ENCODE measurements at places on chromosomes 12 and 14.

DNA sequence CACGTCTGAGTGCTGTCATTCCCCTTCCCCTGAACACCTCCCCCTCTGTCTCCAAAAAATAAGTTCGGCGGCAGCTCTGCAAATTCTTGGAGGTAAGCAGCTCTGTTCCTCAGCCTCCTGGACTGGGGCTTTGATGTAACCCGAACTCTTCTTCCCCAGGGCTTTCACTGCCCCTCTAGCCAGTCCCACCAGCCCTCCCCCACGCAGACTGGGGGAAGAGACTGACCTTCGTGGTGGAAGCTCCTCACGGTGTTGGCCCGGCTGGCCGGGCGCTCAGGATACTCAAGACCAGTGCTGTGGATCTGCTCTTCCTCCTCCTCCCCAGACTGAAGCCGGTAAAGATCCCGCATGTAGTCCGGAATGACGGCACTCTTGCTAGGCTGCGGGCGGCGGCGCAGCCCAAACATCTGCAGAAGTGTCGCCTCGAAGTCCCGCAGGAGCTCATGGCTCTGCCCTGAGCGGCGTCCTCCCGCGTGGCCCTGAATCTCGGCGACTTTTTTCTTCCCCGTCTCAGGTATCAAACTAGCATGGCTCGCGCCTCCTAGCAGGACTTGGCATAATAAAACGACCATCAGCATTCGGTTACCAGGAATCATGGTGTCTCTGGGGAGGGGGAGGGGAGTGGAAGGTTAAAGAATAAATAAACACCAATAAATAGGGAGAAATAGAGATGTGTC is 4.9 kb downstream of the BMP4 start:
- no peak overlapping the region for H3K27ac ChIP-seq
- H3K27me3 ChIP-seq = peaks cover 85% of the 10 kb centered on the region
- H3K36me3 ChIP-seq = peaks cover 2% of the 10 kb centered on the region
- no peak for DNase-seq

DNA sequence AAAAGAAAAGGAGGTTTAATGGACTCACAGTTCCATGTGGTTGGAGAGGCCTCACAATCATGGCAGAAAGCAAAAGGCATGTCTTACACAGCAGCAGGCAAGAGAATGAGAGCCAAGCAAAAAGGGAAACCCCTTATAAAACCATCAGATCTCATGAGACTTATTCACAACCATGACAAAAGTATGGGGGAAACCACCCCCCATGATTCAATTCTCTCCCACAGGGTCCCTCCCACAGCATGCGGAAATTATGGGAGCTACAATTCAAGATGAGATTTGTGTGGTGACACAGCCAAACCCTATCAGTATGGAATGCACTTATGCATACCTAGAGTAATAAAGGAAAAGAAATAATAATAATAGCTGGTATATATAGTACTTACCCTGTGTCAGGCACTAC is 4.5 kb upstream of the GLIPR1 start:
- H3K27ac ChIP-seq = no peak overlapping the region
- H3K27me3 ChIP-seq = no peaks in the 10 kb centered on the region
- DNase-seq = no peak
- H3K36me3 ChIP-seq = no peaks in the 10 kb centered on the region
- peaks cover 61% of the 10 kb centered on the region for H3K4me1 ChIP-seq

GRCh38 chr12:33125755-33126154 is 229.2 kb upstream of the PKP2 start:
- H3K36me3 ChIP-seq = no peaks in the 10 kb centered on the region
- no peak for DNase-seq
- H3K4me1 ChIP-seq = no peaks in the 10 kb centered on the region
- H3K4me3 ChIP-seq = no peak overlapping the region
- no peaks in the 10 kb centered on the region for H3K27me3 ChIP-seq

DNA sequence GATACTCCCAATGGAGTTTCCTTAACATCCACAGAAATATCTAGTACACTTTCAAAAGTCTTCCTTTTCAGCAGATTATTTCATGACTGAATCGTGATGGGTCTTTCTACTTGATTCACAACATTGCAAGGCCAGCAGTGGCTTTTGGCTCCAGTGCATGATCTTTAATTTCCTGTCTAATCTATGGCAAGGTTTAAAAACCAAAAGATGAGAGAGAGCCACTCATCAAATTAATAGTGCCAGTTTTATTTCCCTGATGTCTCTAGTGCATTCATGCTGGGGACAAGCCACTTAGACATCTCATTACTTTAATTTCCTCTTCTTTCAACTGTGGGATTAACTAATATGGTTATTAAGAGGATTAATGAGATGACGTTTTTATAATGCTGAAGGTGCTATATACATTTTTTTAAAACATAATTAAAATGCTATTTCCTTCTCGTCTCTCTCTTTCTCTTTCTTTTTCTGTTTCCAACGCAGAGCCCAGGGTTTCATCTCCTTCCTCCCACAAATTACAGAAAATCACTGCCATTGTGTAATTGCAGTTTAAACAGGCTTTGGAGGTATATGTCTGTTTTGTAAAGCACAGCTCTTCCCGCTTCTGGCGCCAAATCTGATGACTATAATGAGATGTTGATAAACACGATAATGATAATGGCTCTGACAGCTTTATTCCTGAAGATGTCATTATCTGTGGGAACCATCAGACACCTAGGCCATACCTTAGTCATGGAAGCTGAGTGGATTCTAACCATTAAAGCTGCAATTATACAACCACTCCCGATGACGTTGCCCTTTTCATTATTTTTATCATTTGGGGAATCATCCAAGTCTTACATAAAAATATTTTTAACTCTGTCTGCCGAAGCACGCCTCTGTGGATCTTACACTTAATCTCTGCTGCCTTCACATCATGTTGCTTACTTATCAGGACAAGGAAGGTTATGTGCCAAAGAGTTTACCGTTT is 103.1 kb upstream of the PPM1H start:
- H3K27ac ChIP-seq = no peak overlapping the region
- H3K36me3 ChIP-seq = no peaks in the 10 kb centered on the region
- H3K27me3 ChIP-seq = no peaks in the 10 kb centered on the region
- no peak overlapping the region for H3K4me3 ChIP-seq
- DNase-seq = no peak

- H3K27me3 ChIP-seq = peaks cover 14% of the 10 kb centered on the region
- H3K27ac ChIP-seq = peak overlapping the region; percentile 20
These were observed 2.8 kb downstream of the NUDT14 start for GRCh38 chr14:105178069-105178867.

GRCh38 chr12:12349711-12350665 is at the start of gene MANSC1:
MANSC1 (minus strand) TSS chr12:12350242; CDS start chr12:12343314, 6,928 bp downstream.
- peak within 1 kb of the TSS; percentile 76 for H3K4me3 ChIP-seq
- peak; percentile 28 for DNase-seq
- H3K27ac ChIP-seq = peak within 1 kb of the TSS; percentile 37
- H3K4me1 ChIP-seq = peaks cover 3% of the 10 kb centered on the region
- no peaks in the 10 kb centered on the region for H3K36me3 ChIP-seq

- H3K27ac ChIP-seq = no peak overlapping the region
- peak overlapping the region; percentile 43 for H3K4me3 ChIP-seq
- DNase-seq = no peak
- H3K36me3 ChIP-seq = peaks cover 24% of the 10 kb centered on the region
- no peaks in the 10 kb centered on the region for H3K27me3 ChIP-seq
These were observed 13.2 kb downstream of the SETD3 start for GRCh38 chr14:99467336-99468078.

DNA sequence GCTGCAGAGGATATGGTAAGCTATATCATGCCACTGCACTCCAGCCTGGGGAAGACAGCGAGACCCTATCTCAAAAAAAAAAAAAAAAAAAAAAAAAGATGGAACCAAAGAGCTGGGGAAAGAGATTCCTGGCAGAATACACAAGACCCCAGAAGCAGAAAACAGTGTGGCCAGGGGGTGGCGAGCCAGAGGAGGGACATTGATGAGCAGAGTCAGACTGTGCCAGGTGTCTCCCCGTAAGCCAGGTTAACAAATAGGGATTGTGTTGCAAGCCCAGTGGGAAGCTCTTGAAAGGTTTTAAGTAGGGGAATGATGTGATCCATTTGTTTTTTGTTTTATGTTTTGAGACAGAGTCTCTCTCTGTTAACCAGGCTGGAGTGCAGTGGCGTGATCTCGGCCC is 56.1 kb downstream of the FIGNL2 start:
- DNase-seq = no peak
- H3K4me1 ChIP-seq = no peaks in the 10 kb centered on the region
- H3K27ac ChIP-seq = no peak overlapping the region
- no peak overlapping the region for H3K4me3 ChIP-seq
- H3K27me3 ChIP-seq = no peaks in the 10 kb centered on the region

DNA sequence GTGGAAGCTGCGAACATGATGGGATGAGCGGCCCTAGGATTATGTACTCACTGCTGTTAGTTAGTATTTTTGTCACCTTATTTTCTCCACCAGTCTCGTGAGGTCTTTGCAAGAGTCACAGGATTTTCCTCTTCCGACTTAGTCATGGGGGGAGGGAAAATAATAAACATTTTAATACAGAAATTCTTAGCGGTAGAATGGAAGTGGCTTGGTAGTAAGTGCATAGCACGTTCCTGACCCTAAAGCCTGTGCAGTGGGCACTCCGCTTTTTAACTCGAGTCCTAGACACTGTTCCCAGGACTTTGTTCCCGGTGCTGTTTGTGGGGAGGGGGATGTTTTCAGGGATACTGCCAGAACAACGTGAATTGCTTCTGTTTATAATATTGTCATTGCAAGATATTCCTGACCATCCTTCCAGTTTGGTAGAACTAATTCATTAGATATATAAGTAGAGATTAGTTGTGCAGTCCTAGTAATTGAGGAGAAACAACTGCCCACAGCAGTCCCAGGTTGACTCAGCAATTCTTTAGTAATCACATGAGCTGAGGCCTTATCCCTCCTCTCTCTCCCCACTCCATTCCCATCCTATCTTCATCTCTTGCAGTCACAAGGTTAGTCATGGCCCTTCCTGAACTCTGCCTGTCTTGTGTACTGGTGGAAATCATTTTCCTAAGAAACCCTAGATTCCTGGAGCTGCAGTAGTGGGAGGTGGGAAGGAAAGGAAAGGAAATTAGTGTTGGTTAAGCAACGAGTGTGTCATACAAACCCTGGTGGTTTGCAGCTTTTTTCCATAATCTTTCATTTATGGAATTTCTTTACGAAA is 799 bp downstream of the SLC38A6 start:
- H3K27me3 ChIP-seq = no peaks in the 10 kb centered on the region
- H3K4me1 ChIP-seq = peaks cover 8% of the 10 kb centered on the region
- H3K27ac ChIP-seq = no peak overlapping the region
- no peak overlapping the region for H3K4me3 ChIP-seq
- DNase-seq = no peak
- H3K36me3 ChIP-seq = peaks cover 15% of the 10 kb centered on the region

DNA sequence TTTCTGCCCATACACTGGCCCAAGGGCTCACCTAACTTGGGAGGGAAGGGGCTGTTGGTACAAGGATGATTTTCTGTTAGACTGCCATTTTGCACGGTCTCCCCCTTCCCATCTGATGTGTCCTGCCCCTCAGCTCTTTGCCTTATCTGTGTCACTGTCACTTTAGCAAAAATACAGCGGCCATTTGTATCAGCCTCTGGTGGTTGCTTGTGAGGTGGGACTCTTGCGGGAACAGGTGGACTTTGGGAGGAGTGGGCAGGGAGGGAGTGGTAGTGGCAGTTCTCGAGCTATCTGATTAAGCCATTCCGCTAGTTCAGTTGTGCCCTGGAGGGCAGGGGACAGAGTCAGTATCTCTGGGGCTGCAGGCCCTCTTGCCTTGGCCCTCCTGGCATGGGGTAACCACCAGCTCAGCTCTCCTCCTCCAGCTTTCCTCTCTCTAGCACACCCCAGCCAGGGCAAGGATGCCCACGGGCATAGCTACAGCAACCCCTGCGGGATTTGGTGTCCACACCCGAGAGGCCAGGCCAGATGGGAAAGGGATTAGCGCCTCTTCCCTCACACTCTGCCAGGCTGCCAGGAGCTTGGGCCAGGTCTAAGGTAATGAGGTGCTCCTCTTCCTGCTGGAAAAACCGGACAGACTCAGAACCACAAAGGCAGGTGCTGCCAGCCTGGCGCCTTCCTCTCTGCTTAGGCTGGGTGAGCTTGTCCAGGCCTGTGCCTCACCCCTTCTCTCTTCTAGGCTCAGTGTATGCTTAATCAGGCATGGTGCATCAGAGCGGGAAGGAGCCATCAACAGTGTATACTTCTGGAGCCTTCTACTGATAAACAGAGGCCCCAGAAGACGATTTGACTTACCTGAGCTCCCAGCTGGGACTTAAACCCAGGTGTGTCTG is 8.7 kb downstream of the SLC48A1 start:
- H3K4me3 ChIP-seq = no peak overlapping the region
- H3K4me1 ChIP-seq = peaks cover 8% of the 10 kb centered on the region
- H3K27me3 ChIP-seq = no peaks in the 10 kb centered on the region
- peak overlapping the region; percentile 20 for H3K27ac ChIP-seq
- peaks cover 24% of the 10 kb centered on the region for H3K36me3 ChIP-seq

DNA sequence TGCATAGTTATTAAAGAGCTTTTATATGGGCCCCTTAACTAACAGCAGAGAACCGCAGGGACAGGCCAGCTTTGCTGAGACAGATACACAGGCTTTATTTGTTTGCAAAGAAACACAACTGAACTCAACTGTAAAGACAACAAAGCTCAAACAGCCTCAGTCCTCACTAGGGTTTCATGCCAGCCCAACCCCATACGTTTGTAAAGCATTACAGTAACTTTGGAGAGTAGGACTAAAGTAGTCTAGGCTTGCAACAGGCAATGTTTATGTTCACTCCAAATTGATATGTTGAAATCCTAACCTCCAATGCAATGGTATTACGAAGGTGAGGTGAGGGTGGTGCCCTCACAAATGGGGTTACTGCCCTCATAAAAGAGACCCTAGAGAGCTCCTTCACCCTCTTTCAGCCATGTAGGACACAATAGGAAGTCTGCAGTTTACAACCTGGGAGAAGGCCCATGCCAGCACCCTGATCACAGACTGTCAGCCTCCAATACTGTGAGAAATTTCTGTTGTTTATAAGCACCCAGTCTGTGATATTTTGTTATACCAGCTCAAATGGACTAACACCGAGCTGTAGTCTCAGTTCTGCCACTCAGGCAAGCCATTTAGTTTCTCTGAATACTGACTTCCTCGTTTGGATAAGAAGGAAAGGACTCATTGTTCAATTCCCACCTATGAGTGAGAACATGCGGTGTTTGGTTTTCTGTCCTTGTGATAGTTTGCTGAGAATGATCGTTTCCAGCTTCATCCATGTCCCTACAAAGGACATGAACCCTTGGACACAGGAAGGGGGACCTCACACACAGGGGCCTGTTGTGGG is 35.2 kb downstream of the PPM1H start:
- H3K27me3 ChIP-seq = no peaks in the 10 kb centered on the region
- H3K4me1 ChIP-seq = peaks cover 3% of the 10 kb centered on the region
- DNase-seq = no peak
- no peaks in the 10 kb centered on the region for H3K36me3 ChIP-seq
- H3K4me3 ChIP-seq = no peak overlapping the region
- no peak overlapping the region for H3K27ac ChIP-seq
